Activated T-cell treated with anti-CD3 and anti-CD28 coated beads for 48 hours (primary cell): ENCODE measurements at places on chromosomes 2 and 18.
A peak's percentile ranks its signal among the peaks of the same experiment; 100 is the strongest.

GRCh38 chr2:168835969-168836368 lies 33.5 kb downstream of the NOSTRIN start:
- no peak for DNase-seq

DNA sequence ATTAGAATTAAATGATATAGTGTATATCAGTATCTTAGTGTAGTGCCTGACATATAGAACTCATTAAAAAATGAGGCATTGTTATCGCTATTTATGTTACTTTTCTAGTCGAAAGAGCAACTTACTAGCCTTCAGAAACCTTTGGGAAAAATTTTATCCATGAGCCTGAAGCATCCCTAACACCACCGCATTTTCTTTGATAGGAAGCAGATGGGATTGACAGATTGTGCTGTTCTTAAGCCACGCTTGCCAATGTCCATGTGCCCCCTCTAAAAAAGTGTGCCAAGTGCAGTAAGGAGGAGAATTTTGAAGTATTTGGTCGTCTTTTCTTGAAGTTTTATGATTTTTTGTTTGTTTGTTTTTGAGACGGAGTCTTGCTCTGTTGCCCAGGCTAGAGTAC lies 29.1 kb downstream of the PPM1B start:
- no peak for DNase-seq

DNA sequence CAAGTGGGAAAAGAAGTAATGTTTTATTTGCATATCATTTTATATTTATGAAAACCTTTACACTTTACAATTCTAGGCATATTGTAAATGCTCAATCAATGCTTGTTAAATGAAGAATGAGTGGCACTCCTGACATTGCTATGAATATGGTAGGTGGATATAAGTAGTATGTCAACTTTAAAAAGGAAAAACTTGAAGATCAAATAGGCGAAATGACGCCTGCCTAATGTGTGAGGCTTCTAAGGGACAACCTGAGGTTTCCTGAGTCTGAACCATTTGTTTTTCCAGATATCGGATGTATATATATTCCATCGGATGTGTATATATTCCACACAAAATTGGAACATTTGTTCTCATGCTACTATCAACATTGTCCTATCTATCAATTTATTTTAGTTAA lies 1.4 kb downstream of the STAT4 start:
- DNase-seq, result no peak

DNA sequence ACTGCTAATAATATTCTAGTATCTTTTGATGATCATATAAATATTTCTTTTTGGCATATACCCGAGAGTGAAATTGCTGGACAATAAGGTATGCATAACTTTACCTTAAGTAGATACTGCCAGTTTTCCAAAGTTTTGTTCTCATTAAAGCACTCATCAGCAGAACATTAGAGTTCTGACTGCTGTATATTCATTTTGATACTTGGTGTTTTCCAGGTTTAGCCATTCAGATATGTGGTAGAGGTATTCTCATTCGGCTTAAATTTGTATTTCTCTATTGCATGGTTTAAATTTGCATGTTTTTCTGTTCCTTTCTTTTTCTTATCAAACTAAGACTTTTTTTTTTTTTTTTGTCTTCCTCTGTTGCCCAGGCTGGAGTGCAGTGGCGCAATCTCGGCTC lies 18.2 kb downstream of the CYBRD1 start:
- DNase-seq, result no peak

GRCh38 chr2:99811544-99811943 lies 321.7 kb upstream of the REV1 start:
- no peak for DNase-seq

DNA sequence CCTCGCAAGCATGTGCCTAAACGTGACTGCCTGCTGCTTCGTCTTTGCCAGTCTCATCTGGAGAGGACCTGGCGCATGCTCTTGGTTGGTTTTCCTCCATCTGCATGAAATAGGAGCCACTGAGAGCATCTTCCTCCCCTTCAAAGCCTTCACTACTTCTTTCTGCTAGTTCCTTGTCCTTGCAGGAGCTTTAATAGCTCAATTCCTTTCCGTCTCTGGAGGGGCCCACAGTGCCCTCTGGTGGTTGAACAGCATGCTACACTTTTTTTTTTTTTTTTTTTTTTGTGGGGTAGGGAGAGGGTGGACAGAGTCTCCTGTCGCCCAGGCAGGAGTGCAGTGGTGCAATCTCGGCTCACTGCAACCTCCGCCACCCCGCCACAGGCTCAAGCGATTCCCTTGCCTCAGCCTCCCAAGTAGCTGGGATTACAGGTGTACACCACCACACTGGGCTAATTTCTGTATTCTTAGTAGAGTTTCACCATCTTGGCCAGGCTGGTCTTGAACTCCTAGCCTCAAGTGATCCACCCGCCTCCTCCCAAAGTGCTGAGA lies 59.6 kb downstream of the SP110 start:
- peak; percentile 47 for DNase-seq

- no peak for DNase-seq
Observed at GRCh38 chr2:189338115-189338514, 103.2 kb upstream of the WDR75 start.

DNA sequence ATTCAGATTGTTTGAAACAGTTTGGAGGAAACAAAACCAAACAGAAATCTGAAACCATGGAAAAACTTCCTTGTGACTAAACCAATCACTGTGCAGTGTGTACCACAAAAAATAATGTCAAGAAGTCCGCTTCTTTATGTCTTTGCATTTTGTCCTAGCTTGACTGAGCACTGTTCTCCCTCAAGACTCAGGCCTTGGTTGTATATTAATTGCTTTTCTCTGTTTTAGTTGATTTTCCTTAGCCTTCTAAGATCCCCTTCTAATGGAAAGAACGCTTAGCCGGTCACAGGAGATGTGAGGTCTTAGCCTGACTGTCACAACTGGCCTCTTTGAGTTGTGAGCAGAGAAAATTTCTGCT lies 56.6 kb downstream of the LCLAT1 start:
- DNase-seq, result no peak

GRCh38 chr2:51103205-51103604 lies 71.3 kb upstream of the NRXN1 start:
- no peak for DNase-seq
